ENCODE measurements at places on chromosomes 13 and 19. TPM values are rescaled to one million over a fixed set of nuclear protein-coding genes. Genes with fewer than 3 reads are reported as not detected.

GRCh38 chr19:7115721-7116120 is 46.2 kb downstream of the ZNF557 start:
- no peak for DNase-seq

DNA sequence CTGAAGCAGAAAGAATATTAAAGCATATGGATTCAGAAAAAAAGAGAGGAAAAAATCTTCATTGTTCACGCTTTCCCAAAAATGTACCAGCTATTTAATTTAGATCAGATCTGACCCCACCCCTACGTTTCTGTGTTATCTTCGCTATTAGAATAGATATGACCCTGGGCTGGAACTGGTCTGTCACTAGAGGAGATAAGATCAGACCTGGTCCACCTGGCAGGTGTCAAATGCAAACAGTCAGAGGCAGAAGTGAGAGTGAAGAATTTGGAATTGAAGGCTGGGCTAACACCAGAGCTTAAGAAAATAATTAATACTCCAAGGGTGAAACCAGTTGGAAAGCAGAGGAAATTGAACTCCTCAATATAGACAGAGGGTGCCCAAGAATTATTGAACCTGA is 30.0 kb upstream of the MBNL2 start:
- DNase-seq, result no peak

GRCh38 chr19:41194157-41194552 is 1.1 kb downstream of the CYP2S1 start:
- no peak for DNase-seq

DNA sequence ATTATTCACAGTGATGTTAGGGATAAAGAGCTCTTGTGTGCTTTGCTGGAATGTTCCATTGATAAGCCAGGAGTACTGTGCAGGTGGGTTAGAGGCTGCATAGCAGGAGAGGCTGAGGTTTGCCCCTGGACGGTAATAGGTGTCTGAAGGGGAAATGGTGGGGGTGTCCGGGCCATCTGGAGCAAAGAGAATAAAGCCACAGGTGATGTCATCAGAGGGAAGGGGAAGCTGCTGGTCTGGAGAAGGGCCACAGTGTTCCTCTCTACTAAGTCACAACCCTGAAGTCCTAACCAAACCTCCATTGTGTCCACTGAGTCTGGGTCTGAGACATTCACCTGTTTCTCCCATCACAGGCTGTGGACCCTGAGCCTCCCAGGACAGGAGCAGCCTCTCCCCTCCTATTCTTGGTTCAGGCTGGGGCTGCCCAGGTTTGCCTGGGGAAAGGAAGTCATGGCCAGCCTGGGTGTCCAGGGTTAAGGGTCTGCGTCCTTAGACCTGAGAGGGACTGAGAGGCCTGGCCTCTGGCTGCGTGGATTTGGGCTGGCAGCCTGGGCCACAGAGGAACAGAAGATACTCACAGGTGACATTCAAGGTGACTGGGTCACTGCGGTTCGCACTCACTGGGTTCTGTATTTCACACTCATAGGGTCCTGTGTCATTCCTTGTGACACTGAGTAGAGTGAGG is 6.8 kb downstream of the CEACAM1 start:
- no peak for DNase-seq

DNA sequence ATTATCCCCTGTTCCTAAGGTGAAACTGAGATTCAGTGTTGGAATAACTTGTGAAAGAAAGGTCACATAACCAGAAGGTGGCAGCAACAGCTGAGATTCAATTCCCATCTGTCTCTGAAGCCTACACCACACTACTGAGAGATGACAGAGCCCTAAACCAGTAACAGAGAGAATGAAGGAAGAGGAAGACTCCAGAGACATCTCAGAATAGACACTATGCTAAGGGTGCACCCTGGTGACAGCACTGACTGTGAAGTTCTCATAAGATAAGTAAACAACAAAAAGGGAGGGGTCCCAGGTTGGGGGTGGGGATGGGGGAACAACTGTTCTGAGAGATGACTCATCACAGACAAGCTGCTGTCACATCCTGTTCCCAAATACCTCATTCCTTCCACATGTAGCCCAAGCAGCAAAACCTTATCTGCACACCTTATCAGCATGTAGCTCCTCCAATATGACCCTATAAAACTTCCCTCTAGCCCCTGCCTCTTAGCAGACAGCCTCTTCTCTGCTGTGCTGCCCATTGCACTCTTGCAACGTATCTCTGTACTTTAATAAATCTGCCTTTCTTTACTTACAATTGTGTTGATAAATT is 46.5 kb downstream of the UTP14C start:
- no peak for DNase-seq

- no peak for DNase-seq
Measured at GRCh38 chr19:45502111-45502510, 3.9 kb downstream of the PPM1N start.

GRCh38 chr13:43223216-43223615 is 199.8 kb downstream of the DNAJC15 start:
- DNase-seq, result no peak

DNA sequence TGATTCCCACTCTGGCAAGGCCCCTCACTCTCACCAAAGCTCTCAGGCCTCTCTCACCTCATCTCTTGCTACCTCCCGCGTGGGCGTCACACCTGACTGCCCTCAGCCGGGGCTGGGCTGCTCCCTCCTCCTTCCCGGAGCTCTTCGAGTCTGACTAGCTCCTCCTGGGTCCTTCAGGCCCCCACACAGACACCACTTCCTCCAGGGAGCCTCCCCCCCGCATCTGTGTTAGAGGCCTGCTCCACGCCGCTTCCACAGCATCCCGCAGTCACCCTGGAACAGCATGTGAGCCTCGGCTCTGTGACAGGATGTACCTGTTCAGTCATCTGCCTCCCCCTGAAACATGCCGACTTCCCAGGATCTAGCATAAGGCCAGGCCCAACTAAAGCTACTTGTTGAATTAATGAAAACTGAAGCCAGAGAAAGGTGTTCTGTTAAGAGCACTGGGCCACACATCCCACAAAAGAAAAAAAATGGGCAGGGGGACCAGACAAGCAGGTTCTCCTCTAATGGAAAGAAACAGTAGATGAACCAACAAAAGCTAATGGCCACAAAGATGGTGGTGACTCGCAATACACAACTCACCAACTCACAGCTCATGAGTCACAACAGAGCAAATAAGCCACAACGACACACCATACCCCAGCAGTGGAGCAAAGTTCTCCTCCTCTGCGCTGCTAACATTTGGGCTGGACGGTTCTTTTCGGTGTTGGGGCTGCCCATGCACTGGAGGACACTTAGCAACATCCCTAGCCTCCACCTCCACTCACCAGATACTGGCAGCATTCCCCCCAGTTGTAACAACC is 3.0 kb downstream of the PPP6R1 start:
- DNase-seq, result peak; percentile 46

The ERVV-1 gene
- polyA plus RNA-seq, result 0.01 TPM

The FGF9 gene
- 0.69 TPM for polyA plus RNA-seq

DNA sequence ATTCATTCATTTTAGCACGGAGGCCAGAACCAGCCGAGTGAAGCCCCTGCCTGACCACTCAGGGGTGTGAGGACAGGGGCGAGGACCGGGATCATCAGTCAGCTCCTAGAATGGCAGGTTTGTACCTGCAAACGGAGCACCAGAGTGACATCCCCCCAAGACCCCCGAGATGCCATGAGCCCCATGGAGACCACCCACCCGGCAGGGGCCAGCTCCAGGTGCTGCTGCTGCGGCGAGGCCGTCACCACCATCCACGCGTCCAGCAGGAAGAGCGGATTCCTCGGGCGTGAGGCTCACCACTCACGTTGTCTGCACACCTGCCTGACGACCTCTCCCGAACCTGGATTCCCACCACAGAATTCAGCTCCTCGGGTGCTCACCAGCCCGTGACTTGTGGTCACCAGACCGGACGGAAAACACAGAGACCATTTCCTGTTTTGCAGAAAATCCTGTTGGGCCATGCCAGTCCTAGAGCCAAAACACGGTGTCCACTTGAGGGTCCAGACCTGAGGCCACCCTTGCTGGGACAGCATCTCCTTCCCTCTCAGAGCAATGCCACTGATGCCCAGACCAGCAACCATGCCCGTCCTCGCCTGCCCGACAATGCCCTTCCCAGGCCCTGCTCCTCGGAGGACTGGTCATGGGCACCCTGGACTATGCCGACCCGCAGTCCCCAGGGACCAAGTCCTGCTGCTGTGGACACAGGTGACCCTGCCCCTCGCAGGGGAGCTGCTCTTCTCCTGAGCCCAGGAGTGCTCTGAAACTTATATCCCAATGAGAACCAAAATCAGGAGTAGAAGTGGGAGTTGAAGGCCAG is 74.2 kb downstream of the RASA3 start:
- DNase-seq, result no peak
